Activated CD4-positive, CD25-positive, alpha-beta regulatory T cell treated with anti-CD3 and anti-CD28 coated beads, Interleukin-2, amount 50 U/mL, for 24 hours (primary cell): ENCODE measurements at places on chromosomes 12 and 14.
A peak's percentile ranks its signal among the peaks of the same experiment; 100 is the strongest.

DNA sequence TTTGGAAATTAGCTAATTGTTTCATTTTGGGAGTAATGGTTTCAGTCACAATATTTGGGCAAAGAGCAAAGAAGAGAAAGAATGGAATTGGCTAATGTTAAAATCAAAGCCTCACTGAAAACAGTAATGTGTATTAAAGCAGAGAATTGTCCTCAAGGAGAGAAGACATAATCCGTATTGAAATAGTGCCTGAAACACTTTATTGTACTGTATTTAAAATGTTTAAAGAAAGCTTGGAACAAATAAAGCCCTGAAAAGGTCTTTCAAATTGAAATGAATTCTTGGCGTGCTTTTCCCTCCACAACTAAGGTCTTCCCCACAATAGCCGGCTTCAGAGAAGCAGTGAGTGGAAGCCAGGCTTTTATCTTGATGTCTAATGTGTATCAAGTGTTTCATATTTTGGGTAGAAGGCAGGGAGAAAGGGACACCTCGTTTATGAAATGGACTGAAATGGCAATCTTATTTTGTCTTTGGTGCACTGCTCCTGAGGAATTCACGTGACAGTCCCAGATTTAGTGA, 212.9 kb upstream of the CRY1 start:
- ATAC-seq = no peak

DNA sequence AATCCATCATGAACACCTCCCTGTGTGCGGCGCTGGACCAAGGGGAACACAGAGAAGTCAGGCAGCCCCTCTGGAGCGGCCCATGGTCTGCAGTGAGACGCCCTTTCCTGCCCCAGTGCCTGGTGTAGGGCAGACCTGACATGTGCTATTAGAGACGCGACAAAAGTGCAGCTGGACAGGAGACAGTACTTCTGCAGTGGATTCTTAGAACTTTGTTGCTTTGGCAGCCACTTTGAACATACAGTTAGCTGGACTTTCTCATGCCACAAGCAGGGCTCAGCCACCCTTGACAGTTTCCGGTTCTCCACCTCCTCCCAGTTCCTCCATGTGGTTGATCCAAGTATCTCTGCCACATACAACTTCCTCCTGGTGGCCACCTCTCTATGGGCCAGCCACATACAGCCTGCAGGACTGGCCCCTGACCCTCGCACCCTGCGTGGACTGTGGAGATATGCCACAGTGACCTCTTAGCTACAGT, 45.9 kb downstream of the LGMN start:
- ATAC-seq = no peak

- ATAC-seq = no peak
Measured at GRCh38 chr12:12909228-12909994, 18.0 kb downstream of the GPRC5A start.

DNA sequence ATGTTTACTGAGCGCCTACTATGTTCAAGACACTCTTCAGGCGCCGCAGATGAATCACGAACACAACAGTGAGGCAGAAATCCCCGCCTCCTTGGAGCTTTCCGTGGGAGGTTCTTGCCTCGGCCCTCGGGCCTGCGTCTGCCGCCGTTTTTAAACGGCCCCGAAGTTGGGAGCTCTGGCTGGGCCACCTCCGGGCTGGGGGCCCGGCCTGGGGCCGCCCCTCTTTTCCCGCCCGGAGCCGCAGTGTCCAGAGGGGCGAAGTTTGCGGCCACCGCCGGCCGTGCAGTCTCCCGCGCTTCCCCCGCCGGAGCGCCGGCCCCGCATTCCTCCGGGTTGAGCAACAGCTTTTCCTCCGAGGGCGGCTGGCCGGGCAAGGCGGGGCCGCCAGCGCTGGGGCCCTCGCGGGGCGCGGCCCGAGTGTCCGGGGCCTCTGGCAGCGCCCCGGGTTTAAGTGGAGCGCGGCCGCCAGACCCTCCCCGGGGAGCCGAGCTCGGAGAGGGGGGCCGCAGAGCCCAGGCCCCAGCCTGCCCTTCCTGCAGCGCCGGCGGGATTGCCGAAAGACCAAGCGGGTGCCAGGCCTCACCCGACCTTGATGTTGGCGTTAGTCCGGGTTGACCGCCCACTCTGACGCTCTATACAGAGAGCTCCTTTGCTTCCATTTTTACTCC, 18.7 kb upstream of the CTDSP2 start:
- peak; percentile 92 for ATAC-seq

- ATAC-seq = no peak
Measured at GRCh38 chr12:108565146-108565545, 2.8 kb downstream of the ISCU start.
